T-helper 17 cell (primary cell): ENCODE measurements at places on chromosomes 7 and 10.

- no peak for DNase-seq
These were observed 129.8 kb downstream of the FRMD4A start for GRCh38 chr10:14200698-14201544.

DNA sequence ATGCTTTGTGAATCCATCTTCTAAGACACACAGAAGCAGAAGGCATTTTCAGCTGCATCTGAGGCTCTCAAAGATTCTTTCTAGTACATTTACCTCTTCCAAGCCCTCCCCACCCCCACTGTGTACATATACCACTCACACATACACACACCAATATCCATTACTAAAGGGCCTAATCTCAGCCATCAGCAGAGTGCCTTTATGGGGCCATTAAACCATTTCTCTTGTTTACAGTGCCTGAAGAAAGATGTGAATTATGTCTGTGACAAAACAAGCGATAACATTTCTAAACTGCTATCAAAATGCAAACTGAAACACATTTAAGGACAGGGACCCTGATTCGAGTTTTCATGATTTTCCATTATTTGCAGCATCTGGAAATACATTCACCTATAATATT, 40.0 kb downstream of the ETV1 start:
- DNase-seq: no peak

- DNase-seq: no peak
These were observed 19.1 kb upstream of the EXOC6 start for GRCh38 chr10:92829042-92829785.

- DNase-seq: no peak
These were observed 348.4 kb downstream of the RPS24 start for GRCh38 chr10:78382047-78382446.

DNA sequence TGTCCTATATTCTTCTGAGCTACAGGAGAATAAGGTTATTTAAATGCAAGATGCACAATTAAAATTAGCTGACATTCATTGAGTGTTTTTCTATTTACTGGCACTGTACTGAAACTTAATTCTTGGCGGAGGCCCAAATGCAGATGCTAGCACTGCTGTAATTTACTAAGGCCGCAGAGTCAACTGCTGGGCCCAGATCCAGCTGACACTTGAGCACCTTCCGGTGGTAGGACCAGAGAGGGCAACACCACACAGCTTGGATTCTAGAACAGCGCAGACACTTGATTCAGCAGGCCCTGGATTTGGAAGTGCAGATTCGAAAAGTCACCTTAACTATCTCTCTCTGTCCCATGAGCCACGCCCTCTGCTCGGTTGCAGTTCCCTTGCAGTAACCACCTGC, 228.6 kb upstream of the TMEM72 start:
- no peak for DNase-seq
